ENCODE measurements at places on chromosomes 3 and 15. TPM values are rescaled to one million over a fixed set of nuclear protein-coding genes. Genes with fewer than 3 reads are reported as not detected.

The UNC13C gene
- not detected for total RNA-seq

The IQCB1 gene
- total RNA-seq, result 18.4 TPM

The SIDT1 gene
- not detected for total RNA-seq

The CATSPER2 gene
- 0.97 TPM for total RNA-seq
